CD4-positive, alpha-beta T cell (primary cell): ENCODE measurements at places on chromosomes 2 and 18.

GRCh38 chr2:55883829-55884228 is 39.8 kb downstream of the EFEMP1 start:
- DNase-seq, result no peak

GRCh38 chr2:176488431-176488830 is 219.2 kb downstream of the MTX2 start:
- no peak for DNase-seq

- DNase-seq, result no peak
These were observed 142.9 kb downstream of the BCL11A start for GRCh38 chr2:60410456-60411146.

DNA sequence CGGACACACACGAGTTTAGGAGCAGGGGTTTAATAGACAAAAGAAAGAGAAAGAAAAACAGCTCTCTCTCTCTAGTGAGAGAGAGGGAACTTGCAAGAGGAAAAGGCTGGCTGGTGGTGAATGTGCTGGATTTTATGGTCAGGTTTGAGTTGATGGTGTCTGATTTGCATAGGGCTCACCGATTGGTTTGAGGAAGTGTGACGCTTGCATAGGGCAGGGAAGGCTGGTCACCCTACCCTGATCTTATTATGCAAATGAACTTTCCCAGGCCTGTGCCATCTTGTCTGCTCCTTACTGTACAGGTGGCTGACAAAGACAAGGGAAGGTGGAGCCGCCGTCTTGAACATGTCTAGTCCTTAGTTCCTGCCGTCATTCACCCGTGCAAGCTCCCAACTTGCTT is 408.9 kb downstream of the RIT2 start:
- DNase-seq, result no peak

DNA sequence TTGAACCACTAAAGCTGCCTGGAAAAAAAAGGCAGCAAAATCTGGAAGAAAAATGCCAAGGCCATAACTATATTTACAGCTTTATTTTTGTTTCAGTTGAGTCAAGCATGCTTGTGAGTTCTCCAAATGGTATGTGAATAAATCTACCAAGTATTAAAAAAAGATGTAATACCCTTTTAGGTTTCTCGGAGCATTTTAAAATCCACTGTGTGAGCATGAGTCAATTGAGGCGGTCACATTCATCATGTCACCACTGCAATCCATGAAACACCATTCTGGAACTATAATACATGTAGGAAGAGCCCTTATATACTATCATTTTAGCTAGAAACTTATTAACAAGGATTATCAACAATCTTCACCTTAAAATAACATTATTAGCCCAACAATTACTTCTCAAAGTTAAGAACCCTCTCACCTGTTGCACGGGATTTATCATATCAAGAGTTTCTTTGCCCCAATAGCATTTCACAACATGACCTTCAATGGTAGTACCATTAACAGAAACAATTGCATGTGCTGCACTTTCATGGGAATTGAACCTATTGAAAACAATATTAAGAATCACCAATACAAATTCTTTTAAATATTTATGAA is 24.2 kb upstream of the C2orf42 start:
- DNase-seq, result no peak

DNA sequence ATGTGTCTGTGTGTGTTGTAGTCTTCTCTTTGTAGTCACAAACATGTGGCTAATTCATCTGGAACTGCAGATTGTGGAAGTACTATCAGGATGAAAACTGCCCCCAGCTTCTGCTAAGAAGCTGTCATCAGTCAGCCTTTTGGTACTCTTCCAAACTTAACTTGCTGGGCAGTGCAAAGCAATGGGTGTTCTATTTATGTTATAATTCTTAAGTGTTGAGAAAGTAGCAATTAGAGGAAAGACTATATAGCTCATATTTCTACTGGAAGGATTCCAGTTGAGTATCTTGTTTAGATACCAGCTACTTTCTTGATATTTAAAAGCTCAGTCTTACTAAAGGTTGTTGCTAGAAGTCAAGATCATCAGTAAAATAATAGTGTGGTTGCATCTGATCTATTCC is 52.1 kb downstream of the SLC38A11 start:
- no peak for DNase-seq

DNA sequence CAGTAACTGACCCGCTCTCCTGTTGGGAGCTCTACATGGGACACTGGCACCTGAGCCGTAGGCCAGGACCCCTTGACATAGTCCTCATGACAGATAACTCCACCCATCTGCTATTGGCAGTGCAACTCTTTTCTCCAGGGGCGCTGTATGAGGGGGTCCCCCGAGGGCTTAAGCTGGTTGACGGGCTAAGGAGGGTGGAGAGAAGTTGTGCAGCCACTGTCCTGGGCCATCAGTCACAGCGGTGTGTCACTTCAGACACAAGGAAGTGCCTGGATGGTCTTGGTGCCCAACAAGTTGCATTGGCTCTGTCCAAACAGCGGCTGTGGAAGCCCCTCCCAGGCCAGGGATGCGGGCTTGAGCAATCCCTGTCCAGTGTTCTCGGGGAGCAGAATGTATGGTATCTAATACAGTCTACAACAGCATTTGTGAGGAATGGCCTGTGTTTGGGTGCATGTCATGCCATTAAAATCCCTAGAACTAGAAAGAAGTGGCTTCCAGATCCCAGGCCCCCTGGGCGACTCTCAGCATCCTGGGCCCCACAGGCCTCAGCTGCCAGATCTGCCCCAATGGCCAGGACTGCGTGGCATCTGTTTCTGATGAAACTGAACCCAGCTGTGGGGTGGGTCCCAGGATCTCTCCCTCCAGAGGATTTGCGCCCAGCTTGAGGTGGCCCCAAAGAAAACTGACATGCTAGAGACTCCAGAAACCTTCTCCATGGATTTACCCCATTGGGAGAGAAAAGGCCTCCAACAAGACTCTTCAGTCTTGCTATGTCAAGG is 23.3 kb downstream of the TTC32 start:
- no peak for DNase-seq

DNA sequence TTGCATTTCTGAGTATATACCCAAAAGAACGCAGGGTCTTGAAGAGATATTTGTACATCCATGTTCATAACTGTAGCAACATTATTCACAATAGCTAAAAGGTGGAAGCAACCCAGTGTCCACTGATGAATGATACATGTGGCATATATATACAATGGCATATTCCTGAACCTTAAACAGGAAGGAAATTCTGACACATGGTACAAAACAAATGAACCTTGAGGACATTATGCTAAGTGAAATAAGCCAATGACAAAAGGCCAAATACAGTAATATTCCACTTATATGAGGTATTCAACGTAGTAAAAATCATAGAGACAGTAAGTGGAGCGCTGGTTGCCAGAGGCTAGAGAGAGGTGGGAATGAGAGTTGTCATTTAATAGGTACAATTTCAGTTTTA is 8.1 kb downstream of the AAK1 start:
- no peak for DNase-seq

GRCh38 chr2:7012141-7012764 is 95.0 kb downstream of the RNF144A start:
- no peak for DNase-seq

GRCh38 chr2:49924044-49924817 is 769.9 kb upstream of the FSHR start:
- no peak for DNase-seq

DNA sequence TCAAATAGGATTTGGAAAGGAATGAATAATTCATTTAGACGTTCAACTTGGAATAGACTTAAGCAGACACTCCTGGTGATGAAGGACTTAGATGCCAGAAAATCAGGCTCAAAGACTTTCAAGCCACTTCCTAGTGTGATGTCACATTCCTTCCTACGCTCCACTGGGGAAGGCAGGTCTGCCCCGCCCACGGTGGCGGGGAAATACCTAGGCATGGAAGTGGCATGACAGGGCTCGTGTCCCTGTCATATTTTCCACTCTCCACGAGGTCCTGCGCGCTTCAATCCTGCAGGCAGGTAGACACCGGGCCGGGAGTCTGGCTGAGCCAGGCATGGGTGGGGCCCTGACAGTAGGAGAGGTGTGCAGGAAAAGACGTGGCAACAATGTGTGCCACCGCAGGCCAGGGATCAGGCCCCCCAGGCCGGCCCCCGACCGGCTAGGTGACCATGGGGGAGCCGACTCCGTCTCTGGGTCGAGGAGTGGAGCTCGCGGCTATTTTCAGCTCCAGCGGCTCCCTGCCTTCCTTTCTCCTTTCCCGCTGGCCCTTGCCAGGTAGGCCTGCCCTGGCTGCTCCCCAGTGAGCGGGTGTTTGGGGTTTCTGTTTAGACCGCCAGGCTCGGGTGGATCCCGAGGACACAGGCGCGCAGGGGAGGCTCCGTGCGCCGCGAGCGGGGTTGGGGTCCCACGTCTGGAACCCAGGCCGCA is at the start of gene IL1RL2:
Gene IL1RL2 (plus strand): TSS at position 233 of the 705 bp plus-strand sequence. CDS start 845 bp downstream, outside the sequence.
- no peak for DNase-seq

DNA sequence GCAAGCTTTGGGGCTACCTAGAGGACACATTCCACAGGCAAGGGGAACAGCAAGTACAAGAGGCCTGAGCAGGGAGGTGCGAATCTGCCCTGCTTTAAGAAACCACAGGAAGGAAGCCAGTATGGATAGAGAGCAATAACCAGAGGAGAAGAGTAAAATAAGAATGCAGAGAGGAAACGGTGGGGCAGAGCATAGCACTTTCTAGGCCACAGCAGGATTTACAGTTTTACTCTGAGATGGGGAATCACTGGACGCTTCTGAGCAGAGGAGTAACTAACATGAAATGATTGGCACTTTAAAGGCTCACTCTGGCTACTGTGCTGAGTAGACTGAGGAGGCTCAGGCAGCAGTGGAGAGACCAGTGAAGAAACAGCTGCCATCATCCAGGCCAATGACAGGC is 23.8 kb downstream of the AAK1 start:
- DNase-seq, result no peak

- no peak for DNase-seq
These were observed 119.8 kb downstream of the PTPN4 start for GRCh38 chr2:119879502-119879901.

DNA sequence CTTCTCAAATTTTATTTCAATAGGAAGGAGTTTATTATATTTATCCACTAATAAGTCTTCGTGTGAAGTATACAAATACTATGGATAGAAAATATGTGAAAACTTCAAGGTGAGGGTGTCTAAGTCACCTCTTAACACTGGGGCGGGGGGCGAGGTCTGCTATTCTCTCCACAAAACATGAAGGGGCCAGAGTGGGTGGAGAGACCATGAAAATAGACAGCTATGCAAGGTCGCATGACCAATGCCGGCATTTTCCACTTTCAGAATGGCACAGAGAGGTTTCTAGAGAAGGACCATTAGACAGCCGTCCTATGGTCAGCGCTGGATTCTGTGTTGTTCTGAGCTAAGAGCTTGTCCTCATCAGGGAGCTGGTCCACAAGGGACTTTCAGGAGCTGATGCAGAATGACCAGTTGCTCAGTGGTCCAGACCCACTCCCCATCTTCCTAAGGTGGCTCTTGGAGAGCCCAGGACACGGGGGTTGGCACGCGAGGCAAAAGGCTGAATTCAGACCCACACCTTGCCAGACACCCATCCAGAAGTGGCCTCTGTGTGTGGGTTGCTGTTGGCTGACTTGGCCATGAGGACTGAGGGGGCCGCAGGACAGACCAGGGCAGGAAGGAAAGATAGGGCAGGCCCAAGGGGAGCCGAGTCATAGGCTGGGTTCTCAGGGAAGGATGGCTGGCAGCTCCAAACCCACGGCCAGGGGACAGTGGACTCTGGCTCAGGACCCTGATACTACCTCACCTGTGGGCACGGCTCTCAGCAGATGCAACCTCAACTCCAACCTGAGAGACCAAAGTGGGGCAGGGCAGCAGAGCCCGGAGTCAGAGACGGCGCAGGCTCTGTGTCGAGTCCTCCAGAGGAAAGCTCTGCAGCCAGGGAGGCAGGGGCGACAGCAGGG is 69.8 kb downstream of the NDUFA10 start:
- DNase-seq, result no peak

- DNase-seq, result no peak
These were observed 24.3 kb downstream of the DSC2 start for GRCh38 chr18:31077878-31078277.

GRCh38 chr18:29060349-29060748 is 883.4 kb upstream of the CDH2 start:
- DNase-seq, result no peak

GRCh38 chr18:42527766-42528165 is 572.7 kb downstream of the PIK3C3 start:
- no peak for DNase-seq

DNA sequence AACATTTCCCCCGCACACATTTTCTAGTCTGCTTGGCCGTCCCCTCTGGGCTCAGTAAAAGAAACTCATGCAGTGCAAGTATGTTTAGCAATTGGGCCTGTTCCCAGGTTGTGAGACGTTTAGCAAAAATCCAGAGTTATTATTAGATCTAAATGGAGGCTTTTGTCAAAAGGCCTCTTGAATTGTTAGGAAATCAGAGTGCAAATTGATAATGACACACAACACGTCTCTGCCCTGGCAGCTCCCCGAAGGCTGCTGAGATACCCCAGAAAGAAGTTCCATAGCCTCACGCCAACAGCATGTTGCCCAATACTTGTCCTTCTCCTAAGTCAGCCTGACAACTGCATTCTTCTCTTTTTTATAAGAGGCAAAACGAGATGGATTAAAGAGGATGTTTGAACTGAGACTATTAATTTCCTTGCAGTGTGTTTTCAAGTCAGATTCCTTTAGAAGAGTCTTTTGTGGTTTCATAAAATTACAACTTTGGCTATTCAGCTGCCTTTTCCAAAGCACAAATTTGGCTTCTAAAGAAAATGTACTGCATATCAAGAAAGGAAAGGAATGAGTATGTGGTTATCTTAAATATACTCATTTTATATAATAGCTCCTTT is 202.2 kb downstream of the TRIB2 start:
- DNase-seq, result no peak

DNA sequence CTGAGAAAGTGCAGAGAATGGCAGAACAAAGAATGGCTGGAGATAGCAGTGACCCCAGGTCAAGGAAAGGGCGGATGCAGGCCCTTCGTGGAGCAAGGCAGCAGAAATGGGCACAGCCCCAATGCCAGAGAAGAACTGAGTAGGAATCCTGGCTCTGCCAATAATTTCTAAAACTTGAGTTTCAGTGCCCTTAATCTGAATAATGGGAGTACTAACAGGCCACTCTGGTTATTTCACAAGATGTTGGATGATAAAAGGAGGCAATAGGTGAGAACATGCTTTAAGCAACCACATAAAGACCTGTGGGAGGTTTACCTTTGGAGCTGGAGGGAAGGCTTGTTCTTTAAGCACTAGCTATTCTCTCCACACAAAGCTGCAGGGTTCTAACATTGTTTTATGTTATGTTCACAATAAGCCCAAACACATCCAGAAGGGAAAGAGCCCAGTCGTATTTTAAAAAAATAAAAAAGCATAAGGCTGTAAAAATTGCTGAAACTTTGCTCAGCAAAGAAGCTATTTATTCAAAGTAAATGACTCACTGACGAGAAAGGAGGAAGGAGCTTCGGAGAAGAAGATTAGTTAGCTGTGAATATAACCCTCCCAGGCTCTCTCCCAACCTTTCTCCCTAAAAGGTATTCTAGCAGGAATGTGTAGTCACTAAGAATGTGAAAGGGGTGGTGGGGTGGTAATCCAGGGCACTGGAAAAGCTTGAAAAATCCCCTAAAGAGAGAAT is 470.2 kb downstream of the TXNL1 start:
- no peak for DNase-seq
